Metanephros (tissue), 2 donors: ENCODE measurements at places on chromosomes 12 and 14. TPM values are rescaled to one million over a fixed set of nuclear protein-coding genes. Genes with fewer than 3 reads are reported as not detected.

FICD gene
- total RNA-seq, result 4.3 TPM

LBHD2 gene
- not detected for total RNA-seq

CMA1 gene
- not detected for total RNA-seq

NFE2 gene
- total RNA-seq, result 6.6 TPM

FITM1 gene
- 39.1 TPM for total RNA-seq

PRH1 gene
- total RNA-seq, result 67.3 TPM

LRRC10 gene
- total RNA-seq, result not detected

G2E3 gene
- 23.3 TPM for total RNA-seq

OASL gene
- 0.70 TPM for total RNA-seq

KRT6B gene
- not detected for total RNA-seq

GYS2 gene
- not detected for total RNA-seq

PLBD1 gene
- total RNA-seq, result 31.4 TPM

MDM2 gene
- 58.7 TPM for total RNA-seq

HOTAIR gene
- total RNA-seq, result 0.99 TPM

BCL11B gene
- 2.9 TPM for total RNA-seq

TCL1B gene
- total RNA-seq, result 0.23 TPM

PLA2G1B gene
- not detected for total RNA-seq

DEPDC4 gene
- total RNA-seq, result 5.1 TPM

KRT71 gene
- 0.29 TPM for total RNA-seq

LRRC43 gene
- 5.3 TPM for total RNA-seq

RECQL gene
- total RNA-seq, result 25.8 TPM

FBLN5 gene
- 153 TPM for total RNA-seq

NFKBIA gene
- total RNA-seq, result 209 TPM

RPGRIP1 gene
- 1.1 TPM for total RNA-seq

TBX5 gene
- not detected for total RNA-seq

IL23A gene
- not detected for total RNA-seq

BMAL2 gene
- total RNA-seq, result 3.1 TPM

INTS13 gene
- total RNA-seq, result 19.8 TPM

FGF23 gene
- 0.06 TPM for total RNA-seq

ACOT6 gene
- total RNA-seq, result 0.47 TPM

PLD4 gene
- total RNA-seq, result 16.2 TPM

NID2 gene
- total RNA-seq, result 114 TPM

OR6C70 gene
- total RNA-seq, result not detected

ADCY6 gene
- total RNA-seq, result 75.3 TPM

MOAP1 gene
- total RNA-seq, result 52.5 TPM

GNB3 gene
- 3.7 TPM for total RNA-seq

C14orf39 gene
- total RNA-seq, result 0.18 TPM

ATP5F1B gene
- total RNA-seq, result 545 TPM

MYO1H gene
- total RNA-seq, result 0.53 TPM

ATXN2 gene
- 55.2 TPM for total RNA-seq

FLVCR2 gene
- total RNA-seq, result 6.2 TPM

REC8 gene
- total RNA-seq, result 28.1 TPM

KLRG1 gene
- total RNA-seq, result 3.9 TPM

COX6A1 gene
- total RNA-seq, result 257 TPM

FGD6 gene
- 14.5 TPM for total RNA-seq

AQP2 gene
- 339 TPM for total RNA-seq

ENDOU gene
- total RNA-seq, result not detected

CLEC6A gene
- total RNA-seq, result 0.12 TPM

PIANP gene
- 2.0 TPM for total RNA-seq

SYNDIG1L gene
- total RNA-seq, result 0.06 TPM
